Stimulated activated CD8-positive, alpha-beta memory T cell treated with anti-CD3 and anti-CD28 coated beads, Interleukin-4, amount 100 ng/mL, for 4 hours (primary cell): ENCODE measurements at places on chromosomes 3 and 15.

DNA sequence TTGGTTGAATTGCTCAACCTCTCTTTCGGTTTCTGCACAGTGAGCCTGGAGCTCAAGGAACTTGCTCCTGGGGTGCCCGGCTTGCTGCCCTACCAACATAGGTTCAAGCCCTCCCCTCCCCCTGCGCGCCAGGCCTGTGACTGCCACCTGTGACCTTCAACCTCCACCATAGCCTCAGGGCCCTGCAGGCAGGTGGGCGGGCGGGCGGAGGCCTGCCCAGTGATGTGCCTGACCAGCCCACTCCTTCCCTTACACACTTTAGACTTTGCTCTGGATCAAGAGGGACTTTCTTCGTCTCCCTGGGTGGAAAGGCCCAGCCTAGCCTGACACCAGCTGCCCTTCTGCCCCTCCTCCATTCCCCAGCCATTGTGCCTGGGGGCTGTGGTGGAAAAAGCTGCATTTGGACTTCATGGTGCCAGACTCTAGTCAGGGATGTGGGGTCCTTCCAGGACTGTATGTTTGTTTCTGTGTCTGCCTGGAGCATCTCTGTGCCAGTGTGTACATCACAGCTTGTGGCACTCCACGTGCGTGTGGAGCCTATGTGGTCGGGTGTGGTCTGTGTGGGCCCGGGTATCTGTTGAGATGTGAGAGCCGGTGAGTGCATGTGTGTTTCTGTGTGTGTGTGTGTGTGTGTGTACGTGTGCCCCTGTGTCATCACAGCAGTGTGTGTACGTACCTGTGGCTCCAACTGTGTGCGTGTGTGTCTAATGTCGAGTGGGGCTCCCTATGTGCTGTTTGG is 9.5 kb downstream of the PRKCD start:
- DNase-seq, result no peak

DNA sequence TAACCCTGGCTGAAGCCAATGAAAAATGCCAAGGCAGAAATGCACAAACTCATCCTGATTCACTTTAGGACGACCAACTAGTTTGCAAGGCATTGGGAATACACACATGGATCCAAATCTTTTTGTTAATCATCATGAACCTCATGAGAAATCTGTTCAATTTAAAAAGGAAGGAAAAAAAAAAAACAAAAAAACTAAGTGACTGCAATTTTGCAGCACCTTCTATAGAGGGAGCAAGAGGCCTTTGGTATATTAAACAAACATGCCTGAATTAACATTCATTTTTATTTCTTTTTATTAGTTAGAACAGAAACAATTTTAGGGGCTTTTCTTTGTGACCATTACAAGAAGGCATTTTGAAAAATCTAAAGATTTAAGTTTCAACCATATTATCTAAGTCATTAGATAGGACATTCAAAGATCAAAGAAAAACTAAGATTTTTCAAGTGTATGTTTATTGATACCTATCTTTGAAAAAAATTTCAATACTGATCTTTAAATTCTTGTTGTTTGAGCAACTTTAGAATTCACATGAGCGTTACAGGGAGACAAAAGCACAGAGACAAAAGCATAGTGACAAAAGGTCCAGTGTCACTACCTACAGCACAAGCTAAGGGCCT is 182.4 kb downstream of the CBLB start:
- DNase-seq, result no peak

DNA sequence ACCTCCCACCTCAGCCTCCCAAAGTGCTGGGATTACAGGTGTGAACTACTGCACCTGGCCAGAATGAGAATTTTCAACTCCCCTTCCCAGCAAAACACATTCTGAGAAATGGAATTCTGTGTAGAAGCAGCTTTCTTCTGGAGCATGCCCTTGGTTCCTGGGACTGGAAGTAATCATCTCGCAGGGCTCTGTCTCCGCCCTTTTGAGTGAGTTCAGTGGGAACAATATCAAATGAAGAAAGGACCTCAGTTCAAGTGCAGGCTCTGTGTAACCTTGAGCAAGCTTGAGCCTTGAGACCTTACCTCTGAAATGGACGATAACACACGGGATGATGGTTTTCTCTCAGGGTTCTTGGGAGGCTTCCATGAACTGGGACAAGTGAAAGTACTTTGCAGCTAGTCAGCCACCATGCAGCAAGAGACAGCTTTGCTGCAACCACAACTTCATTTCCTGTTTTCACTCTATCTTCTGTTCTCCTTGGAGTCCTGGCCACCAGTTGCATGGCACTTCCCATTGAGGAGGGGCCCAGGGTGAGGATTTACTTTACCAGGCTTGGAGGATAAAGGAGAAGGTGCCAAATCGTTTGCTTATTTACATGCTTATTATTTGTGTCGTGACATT is 35.7 kb upstream of the IGF1R start:
- DNase-seq, result no peak

DNA sequence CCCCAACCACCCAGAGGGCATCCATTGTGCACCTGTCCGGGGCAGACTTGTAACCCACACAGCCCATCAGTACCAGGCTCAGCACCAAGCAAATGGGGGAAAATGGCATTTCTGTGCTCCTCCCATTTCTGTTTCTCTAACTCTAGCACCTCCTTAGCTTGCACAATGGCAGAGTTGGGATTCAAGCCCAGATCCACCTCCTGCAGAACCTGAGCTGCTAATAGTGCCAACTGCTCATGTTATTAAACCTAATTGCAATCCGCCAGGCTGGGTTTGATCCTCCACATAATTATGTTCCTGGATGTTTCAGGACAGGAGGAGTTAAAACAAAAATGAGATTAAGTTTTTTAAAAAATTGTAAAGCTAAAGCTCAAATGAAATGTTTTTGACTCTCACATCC is 235.0 kb downstream of the OCA2 start:
- DNase-seq, result no peak

GRCh38 chr15:78340231-78341056 is at the start of gene CRABP1:
Gene CRABP1, plus strand, starts transcription at chr15:78340353. Its CDS starts 76 bp downstream, at chr15:78340429.
- DNase-seq, result no peak

- DNase-seq, result no peak
Measured at GRCh38 chr3:123457841-123458240, 9.0 kb upstream of the ADCY5 start.

DNA sequence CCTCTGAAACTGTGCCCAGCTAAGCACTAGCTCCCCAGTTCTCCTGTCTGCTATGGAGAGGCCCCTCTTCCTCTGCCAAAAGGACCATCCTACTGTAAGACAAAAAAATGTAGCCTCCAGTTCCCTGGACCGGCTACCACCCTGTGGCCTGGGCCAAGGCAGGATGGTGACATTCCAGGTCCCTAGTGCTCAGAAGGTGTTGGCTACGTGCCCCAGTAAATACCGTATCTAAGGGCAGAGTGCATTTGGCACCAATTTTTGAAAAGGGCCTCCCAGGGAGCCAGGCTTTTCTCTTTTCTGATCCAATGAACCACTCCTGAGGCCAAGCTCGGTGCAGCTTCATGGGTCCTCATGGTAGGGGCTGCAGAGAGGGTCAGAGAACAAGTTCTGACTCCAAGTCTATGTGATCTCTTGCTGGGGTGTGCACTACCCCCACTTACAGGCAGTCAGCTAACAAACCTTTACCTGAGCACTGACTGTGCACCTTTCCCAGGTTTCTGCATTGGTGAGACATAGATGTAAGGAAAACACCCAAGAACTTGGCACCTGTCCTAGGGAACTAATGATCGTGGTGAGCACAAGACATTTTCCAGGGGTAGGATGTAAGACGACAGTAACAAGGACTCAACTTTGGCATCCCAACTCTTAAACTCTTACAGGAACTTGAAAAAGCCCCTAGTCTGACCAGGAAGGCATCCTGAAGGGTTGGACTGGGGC is 32.6 kb downstream of the TLE3 start:
- no peak for DNase-seq

DNA sequence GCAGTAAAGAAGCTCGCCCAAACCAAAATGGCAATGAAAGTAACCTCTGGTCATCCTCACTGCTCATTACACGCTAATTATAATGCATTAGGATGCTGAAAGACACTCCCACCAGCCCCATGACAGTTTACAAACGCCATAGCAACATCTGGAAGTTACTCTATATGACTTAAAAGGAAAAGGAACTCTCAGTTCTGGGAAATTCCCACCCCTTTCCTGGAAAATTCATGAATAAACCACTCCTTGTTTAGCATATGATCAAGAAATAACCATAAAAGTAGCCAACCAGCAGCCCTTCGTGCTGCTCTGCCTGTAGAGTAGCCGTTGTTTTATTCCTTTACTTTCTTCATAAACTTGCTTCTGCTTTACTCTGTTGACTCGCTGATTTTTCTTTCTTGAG is 164.6 kb downstream of the SMAD6 start:
- DNase-seq, result no peak

DNA sequence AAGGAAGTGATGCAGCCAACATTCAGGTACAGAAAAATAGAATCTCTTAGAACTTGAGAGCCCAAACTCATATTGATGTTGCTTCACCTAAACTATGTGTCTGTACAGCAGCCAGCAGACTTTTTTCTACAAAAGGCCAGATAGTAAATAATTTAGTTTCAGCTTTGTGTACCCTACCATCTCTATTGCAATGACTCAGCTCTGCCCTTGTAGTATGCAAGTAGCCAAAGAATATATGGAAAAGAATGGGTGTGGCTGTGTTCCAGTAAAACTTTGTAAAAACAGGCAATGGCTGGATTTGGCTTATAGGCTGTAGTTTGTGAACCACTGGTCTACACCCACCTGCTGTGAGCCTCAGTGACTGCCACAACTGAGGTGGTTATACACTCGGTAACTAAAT is 392.5 kb upstream of the RARB start:
- DNase-seq, result no peak

- DNase-seq, result no peak
Measured at GRCh38 chr3:110234831-110235230, 836.8 kb upstream of the NECTIN3 start.

DNA sequence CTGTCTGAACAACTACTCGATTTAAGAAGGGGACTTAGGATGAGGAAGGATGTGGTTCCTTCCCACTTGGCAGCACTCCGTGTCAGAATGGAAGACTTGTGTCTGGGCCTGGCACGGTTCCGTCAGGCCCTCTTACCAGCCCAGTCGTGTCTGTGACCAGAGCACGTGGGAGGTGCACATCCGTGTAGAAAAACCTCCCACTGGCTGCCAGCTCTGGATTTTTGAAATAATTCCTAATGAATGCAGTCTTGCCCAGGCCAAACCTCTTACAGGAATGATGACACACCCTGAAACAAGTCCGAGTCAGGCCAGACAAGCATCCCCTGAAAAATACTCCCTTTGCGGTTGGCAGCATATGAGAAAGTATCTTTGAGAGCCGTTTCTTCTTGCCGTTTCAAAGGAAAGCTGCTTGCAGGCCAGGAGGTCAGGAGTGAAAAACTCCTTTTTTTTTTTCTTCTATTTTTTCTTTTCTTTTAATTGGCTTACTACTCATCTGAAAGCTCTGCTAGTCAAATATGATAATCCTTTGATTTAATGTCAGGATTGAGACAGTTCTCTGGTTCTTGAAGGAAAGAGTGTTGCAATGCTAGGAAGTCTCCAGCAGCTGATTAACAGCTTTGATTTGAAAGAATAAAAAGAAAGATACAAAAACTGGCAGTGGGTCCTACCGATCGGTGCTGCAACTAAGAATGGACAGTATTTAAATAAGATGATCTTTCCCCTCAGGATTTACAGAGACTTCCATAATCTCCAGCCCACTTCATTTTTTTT is 19.8 kb downstream of the IL1RAP start:
- DNase-seq, result no peak

DNA sequence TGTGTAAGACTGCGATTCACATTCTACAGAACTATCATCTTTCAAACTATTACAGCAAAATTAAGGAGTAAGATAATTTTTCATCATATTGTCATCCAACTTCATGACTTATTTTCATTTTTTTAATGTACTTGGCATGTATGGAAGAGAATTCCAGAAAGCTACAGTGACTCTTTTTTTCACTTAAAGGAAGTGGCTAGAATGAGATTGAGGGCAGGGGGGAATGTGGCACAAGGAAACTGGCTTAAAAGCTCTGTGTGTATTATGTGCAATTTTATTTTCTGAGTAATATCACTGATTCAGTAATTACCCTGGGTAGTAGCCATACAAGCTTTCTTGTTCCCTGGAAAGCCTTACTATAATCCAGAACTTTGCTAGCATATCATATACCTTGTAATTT is 94.6 kb downstream of the FILIP1L start:
- no peak for DNase-seq

- DNase-seq, result no peak
Measured at GRCh38 chr3:58163234-58163633, 47.5 kb downstream of the DNASE1L3 start.

DNA sequence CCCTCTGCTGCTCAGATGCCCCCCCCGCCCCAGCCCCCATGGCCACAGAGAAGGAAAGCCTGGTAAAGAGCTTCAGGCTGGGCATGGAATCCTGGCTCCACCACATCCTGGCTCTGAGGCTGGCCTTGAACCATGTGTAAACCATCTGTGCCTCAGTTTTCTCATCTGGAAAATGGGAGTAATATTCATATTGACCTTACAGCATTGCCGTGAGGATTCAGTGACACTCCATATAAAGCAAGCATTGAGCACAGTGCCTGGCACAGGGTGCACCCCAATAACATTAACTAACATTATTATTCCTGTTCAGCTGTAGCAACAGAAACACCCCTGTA is 150.7 kb downstream of the XXYLT1 start:
- DNase-seq, result no peak

GRCh38 chr3:127153506-127153815 is 39.5 kb upstream of the PRR23E start:
- no peak for DNase-seq

- no peak for DNase-seq
Measured at GRCh38 chr3:53712817-53713388, 133.3 kb downstream of the CHDH start.

GRCh38 chr3:191641789-191642188 is 180.8 kb downstream of the PYDC2 start:
- DNase-seq, result no peak

- no peak for DNase-seq
Measured at GRCh38 chr3:143119974-143120715, 574 bp downstream of the CHST2 start.
